ENCODE measurements at places on chromosomes 5 and 9.

DNA sequence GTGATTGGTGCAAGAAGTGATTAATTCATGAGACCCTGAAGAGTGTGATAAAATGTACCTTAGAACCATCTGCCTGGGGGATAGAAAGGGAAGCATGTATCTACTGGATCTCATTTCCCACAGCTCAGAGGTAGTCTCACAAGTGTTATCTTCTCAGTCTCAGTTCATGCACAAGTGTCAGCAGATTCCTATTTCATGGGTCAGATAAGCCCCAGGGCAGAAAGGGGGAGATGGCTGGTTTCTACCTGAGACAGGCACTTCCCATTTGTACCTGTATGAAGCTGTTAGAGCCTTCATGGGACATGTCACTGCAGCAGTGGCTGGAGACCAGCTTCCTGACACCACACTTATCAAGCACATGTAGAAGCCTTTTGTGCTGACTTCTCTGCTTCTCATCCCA, 45.6 kb upstream of the SMIM15 start:
- no peak for DNase-seq

- DNase-seq, result no peak
Measured at GRCh38 chr5:180817893-180818674, 15.5 kb upstream of the MGAT1 start.

DNA sequence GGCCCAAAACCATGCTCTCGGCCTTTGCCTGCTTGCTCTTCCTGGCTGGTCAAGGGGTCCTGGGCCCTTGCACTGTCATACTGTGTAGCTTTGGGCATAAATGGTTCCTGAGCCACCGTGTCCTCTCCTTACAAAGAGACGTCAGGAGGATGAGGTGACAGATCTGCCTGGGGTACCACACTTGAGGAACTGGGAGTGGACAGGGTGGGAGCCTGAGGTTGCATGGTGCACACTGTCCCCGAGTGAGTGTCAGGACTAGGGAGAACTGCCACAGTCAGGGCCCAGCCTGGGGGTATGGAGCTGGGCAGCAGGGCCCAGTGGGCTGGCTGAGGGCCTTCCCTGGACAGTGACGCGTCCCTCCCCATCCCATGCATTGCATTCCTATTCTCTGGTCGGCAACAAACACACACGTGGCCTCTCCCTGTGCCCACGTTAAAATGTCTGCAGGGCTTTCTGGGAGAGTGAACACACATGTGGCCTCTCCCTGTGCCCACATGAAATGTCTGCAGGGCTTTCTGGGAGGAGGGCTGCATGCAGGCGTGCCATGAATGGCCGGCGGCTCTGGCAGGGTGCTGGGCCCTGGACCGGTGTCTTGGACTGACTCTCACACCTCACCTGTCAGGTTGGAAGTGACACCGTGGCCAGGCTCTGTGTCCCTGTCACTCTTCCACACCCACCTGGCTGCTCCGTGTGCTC, 122.1 kb upstream of the COL5A1 start:
- peak; percentile 16 for DNase-seq

- no peak for DNase-seq
Measured at GRCh38 chr9:112032009-112032408, 135.4 kb downstream of the UGCG start.

DNA sequence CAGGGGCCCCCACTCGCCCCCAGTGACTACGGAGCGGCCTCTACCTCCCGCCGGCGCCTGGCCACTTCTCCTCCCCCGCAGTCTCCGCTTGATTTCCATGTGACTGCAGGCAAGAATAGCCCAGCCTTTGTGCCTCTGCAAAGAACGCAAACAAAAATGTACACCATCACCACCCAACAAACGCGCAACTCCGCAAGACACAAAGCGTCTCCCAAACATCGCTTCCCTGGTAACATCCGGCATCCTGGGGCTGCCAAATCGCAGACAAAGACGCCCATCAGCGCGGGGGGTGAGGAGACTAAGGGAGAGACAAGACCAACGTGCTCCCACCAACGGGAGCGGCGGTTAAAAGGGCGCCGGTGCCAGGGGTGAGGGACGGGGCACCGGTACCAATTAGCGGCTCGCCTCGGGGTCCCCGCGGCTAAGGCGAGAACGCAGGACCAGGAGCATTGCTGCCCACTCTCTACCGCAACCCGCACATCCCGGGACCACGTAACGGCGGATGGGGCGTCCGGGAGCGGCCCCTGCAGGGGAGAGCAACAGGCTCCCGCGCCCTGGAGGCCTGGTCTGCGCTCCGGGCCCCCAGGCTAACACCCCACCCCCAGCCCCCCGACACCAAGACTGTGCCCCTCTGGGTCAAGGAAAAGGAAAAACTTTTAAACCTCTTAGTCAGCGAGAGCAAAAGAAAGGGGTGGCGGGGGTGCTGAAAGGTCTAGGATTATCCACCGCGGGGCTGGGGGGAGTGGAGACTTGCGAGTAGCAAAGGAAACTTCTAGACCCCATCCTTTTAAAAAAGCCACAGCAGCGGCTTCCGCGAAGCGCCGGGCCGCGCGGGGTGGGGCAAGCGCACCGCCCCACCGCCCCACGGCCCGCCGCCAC, 885 bp downstream of the MPDZ start:
- DNase-seq, result peak; percentile 79

DNA sequence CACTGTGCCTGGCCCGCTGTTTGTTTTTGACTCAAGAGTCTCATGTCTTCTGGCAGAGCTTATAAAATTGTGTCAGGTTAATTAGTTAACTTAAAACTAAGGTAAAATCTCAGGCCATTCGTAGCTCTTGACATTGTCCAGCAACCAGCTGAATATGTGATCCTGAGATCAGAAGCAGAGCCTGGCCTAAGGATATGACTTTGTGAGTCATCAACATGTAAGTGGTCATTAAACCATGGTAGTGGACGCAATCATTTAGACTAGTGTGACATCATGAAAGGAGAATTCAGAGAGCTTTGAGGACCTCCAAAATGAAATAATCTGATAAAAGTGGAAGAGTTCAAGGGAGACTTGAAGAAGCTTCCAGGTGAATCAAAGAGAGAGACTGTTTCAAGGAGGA, 23.3 kb downstream of the SPZ1 start:
- DNase-seq, result no peak

GRCh38 chr5:90037646-90038045, 371.9 kb downstream of the CETN3 start:
- peak; percentile 36 for DNase-seq

DNA sequence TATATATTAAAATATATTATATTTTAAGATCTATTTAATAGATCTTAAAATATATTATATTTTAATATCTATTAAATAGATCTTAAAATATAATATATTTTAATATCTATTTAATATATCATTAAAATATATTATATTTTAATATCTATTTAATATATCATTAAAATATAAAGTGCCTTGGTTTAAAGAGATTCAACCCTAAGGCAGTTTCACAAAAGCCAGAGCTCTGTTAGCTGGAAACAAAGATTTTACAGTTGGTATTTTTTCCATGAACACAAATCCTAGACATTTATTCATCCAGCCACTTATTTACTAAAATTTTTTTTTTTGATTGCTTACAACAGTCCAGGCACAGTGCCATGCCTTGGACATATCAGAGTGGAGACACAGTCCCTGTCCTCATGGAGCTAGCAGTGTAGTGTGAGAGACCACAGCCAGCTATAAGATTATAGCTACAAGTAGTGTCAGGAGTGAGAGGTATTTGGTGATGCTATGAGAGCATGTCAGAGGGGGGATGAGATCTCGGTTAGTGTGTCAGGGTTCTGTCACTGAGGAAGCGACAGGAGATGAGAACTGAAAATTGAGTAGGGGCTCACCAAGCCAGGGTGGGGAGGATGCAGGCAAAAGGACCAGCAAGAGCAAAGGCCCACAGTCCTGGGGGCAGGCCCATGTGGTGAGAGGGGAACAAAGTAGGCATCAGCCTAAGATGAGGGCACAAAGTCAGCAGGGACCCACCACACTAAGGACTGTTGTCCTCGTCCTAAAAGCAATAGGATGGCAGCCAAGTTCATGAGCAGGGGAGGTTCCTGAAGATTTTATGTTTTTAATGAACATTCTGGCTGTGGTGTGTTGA, 74.5 kb downstream of the FBXO38 start:
- DNase-seq, result no peak

DNA sequence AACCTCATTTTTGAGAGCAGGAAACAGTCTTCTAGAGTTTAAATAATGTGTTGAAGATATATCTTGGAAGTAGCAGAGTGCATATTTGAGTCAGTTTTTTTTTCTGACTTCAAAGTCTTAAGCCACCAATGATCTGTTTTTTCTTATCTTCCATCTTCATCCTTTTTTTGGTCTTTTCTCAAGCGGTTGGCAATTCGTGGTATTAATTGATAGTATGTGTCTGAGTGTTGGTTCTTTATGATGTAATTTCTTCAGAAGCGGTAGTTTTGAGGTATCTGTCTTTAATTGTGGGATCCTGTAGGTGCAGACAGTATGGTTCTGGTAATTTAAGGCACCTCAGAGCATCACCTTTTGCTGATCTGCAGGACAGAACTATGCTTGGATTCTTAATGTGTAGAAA, 3.9 kb downstream of the CSNK1G3 start:
- DNase-seq, result no peak

DNA sequence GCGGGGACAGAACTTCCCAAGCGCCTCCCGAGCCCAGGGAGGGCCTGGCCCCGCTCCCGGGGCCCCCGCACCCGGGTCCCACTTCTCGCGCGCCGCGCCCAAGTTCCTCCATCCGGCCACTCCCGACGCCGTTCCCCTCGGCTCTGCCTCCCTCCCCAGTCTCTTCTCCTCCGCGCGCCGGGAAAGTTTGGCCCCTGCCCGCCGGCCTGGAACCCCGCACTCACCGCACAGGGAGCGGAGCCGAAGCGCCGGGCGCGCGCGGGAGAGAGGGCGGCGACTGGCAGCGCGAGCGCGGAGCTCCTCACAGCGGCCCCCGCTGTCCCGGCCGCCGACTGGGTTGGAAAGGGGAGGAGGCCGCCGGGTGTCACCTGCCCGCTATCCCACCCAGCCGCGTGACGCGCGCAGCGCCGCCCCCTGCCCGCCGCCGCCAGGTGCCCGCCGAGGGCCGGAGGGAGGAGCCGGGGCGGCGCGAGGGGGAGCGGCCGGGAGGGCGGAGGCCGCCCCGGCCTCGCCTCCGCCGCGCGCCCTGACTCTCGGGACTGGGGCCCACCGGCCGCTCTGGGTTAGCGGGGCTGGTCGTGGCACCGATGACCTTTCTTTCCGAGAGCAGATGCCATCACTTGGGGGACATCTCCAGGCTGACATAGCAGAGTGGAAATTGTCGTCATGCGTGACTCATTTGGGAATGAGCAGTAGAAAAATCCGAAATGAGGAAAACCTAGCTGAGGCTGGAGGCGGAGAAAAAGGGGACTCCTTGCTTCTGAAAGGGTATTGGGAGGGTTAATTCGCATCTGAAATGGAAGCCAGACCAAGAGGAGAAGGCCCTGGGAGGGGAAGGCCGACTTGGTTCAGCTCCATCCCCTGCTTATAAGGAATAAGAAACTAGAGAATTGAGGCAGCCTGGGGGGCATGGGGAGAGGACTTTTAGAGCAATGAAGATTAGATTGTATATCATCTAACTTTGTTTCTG, at the start of gene ELOVL7:
ELOVL7 (minus strand) TSS at position 334 of the 970 bp plus-strand sequence. CDS start 56,872 bp downstream, outside the sequence.
- DNase-seq, result peak; percentile 63

DNA sequence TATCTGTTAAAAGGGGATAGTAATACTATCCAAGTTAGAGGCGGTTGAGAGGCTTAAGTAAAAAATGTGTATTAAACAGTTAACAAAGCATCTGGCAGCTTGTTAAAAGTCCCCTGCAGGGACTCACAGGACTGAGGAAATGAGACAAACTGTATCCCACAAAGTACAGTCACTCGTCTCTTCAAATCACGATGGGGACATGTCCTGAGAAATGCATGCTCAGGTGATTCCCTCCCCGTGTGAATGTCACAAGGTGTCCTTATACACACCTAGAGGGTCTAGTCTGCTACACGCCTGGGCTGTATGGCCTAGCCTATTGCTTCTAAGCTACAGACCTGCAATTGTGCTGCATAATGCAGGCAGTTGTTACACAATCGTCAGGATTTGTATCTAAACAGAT, 237.0 kb downstream of the IRX2 start:
- no peak for DNase-seq

DNA sequence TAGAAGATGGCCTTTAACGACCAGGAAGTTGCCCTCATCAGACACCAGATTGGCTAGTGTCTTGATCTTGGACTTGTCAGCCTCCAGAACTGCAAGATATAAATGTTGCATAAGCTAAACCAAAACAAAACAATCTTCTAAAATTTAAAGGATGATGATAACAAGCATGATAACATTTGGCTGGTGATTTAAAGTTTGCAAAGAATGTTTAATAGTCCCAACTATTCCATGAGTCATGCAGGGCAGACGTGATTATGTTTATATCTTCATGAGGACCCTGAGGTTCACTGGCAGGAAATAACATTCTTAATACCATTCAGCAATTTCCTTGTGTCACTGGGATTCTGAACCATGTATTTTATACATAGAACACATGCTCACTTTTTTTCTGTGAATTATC, 319.8 kb downstream of the HCN1 start:
- no peak for DNase-seq

DNA sequence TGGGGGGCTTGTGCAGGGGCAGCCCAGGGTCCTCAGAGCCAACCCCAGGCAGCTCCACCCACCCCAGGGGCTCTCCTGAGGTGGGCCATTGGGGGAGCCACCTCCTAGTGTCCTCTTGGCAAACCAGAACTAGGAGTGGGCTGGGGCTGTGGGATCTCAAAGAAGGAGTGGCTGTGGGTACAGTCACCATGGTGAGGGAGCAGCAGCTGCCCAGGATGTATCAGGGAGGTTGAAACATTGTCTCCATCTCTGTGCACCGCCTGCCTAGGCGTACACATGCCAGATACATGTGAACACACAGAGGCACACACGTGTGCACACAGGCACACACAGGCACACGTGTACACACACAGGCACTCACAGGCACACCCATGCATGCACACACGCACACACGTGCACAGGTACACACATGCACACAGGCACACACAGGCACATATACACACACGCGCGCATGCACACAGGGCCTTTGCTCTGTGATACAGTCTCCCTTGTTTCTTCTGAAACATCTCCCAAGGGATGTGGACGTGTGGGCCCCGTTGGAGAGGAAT, 10.7 kb downstream of the LCN12 start:
- DNase-seq, result no peak

DNA sequence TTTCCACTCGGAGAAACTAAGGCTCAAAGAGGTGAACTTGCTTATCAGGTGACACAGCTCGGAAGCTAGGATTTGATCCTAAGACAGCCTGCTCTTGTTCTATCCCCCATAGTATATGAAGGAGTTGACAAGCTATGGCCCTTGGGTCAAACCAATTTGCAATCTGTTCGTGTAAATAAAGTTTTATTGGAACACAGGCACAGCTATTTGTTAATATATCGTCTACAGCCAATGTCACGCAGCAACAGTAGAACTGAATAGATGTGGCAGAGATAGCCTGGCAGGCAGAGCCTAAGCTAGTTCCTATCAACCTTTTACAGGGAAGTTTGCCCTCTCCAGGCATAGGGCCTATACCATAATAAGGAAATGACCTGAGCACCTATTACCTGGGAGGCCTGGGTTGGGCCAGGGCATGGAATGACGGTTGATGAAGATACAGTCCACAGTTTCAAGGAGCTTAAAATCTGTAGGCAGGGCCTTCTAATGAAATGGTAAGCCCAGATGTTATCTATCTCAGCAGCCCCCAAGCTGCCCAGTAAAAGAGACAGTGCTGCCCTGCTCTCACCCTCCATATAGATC, 179.0 kb downstream of the TTLL11 start:
- no peak for DNase-seq
